Fibroblast of upper back skin (primary cell): ENCODE measurements at places on chromosomes 2 and 18.

DNA sequence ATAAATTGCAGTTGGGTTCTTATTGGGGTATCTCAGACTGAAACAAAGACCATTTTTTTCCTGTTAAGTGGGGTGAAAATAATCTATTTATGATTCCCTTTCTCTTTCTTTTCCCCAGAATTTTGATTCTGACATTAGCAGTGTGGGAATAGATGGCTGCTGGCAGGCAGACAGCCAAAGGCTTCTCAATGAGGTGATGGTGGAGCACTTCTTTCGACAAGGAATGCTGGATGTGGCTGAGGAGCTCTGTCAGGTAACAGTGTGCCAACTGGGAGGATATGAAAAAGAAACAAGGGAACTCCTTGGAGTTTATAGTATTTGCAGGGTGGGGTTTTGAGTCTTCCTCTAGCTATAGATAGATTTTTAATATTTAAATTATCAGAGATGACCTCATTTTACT is 31.7 kb downstream of the RMND5A start:
- DNase-seq, result no peak

DNA sequence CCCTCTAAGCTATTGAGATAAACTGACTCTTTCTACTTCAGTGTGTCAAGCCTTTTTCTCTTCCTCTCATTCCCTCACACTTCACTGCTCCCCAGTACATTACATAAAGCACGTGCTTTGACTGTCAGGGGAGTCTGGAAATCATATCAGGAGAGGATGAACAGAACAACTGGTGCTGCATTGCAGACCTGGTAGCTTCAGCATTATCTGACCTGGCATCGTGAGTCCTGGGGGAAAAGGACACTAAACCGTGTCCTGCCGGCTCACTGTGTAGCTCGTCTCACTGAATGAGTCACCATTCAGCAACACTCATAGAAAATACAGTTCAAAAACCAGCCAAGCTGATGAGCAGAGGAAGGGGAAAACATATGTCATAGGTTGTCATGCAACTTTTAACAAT is 108.5 kb upstream of the UNC80 start:
- DNase-seq, result peak; percentile 33

DNA sequence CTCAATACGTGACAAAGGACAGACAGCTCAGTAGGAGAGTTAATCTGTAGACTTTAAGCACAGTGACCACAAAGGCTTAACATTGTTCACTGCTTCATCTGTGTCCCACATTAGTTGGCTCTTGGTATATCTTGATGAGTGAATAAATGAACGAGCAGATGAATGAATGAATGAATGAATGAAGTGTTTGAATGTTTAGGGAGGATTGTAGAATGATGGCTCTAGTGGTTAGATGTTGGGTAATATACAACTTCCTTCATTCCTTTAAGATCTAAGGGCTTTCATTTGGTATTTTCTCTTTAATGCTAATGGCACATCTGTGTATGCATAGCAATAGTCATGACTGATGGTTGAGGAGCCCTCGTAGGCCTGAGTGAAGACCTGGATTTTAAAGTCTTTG is 40.5 kb downstream of the ZNF407 start:
- DNase-seq, result no peak

DNA sequence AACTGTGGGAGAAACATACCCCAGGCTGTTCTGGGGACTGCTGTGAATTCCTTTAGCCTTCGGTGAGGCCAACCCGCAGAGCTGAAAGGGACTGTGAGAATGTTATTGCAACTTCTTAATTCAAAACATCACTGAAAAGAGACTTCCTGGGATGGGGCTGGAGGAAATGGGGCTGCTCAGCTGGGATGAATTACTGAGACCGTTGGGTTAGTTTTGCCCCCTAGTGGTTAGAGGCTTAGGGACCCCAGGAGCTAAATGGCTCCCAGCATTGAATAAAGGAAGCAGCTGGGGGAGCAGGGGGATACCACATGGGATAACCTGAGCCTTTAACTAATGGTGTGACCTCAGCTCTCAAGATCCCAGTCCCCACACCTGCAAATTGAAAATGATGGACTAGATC is 941.1 kb upstream of the FANCL start:
- peak; percentile 76 for DNase-seq

DNA sequence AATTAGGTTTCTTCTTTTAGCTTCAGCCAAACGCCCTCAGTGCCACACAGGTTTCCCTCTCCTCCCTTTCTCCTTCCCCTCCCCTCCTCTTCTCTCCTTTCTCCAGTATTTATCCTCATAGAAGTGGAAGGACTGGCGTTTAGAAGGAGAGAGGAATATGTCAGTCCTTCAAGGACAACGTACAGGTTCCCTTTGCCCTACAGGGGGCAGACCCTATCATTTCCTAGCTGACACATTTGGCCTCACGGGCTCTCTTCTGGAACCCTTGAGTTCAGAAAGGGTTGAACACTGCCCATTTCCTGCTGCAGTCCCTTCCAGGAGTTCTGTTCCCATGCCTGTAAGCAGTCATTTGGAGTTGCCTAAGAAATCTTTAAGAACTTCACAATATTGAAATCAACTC is 46.1 kb downstream of the CDCA7 start:
- DNase-seq, result no peak

GRCh38 chr2:239803102-239803765 is 221.9 kb downstream of the NDUFA10 start:
- no peak for DNase-seq

DNA sequence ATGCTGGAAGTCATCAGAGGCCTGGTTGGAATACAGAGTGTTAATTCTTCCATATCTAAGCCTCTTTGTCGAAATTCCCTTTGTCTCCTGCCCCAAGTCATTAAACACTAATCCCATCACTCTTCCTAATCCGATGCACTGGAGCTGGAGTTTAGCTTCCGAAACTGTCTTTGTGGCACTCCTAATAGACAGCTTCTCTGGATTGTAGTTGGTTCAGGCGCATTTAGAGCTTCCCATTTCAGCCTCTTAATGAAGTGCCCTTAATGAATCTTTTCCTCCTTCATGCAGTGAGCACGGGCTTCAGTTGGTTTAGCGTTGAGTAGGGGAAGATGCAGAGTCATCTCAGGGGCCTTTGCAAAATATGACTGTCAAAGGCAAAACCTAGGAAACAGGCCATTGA is 72.2 kb upstream of the MEIS1 start:
- no peak for DNase-seq

DNA sequence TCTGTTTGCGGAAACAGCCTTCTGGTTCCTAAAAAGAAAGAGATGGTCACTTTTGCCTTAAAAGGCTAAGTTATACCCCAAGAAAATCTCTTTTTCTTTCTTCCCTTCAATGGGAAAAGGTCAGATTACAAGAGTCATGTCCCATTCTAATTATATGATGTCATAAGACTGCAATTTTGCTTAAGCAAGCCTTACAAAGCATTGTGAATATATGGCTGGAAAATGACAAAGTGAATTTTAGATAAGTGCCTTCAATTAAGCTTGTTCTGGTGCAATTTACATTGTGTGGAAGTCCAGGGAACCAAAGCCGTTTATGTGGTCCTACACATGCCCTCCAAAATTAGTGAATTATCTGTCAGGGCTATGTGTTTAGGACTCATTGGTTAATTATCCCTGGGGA is 7.6 kb upstream of the BMP10 start:
- peak; percentile 34 for DNase-seq

DNA sequence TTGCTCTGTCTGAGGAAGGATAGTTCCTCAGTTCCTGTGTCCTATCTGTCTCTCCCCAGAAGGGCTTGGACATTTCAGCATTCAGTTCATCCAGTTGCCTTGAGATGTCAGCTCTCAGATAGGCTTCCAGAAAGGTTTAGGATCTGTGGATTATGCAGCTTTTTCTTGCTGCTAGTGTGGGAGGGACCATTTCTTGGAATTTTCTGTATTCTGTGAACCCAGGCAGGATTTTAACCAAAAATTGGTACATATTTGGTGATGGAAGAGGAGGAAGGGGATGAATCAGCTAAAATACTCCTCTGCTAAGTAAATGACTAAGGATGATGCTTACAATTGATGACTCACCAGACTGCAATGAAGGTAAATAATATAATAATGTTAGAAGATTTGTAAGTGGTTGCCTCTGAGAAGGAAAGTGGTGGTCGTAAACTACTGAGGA is 58.6 kb upstream of the DOCK10 start:
- peak; percentile 98 for DNase-seq

- no peak for DNase-seq
Observed at GRCh38 chr2:156536534-156536933, 100.4 kb downstream of the GPD2 start.

GRCh38 chr18:76489081-76489480 is 6.0 kb downstream of the ZNF516 start:
- no peak for DNase-seq

DNA sequence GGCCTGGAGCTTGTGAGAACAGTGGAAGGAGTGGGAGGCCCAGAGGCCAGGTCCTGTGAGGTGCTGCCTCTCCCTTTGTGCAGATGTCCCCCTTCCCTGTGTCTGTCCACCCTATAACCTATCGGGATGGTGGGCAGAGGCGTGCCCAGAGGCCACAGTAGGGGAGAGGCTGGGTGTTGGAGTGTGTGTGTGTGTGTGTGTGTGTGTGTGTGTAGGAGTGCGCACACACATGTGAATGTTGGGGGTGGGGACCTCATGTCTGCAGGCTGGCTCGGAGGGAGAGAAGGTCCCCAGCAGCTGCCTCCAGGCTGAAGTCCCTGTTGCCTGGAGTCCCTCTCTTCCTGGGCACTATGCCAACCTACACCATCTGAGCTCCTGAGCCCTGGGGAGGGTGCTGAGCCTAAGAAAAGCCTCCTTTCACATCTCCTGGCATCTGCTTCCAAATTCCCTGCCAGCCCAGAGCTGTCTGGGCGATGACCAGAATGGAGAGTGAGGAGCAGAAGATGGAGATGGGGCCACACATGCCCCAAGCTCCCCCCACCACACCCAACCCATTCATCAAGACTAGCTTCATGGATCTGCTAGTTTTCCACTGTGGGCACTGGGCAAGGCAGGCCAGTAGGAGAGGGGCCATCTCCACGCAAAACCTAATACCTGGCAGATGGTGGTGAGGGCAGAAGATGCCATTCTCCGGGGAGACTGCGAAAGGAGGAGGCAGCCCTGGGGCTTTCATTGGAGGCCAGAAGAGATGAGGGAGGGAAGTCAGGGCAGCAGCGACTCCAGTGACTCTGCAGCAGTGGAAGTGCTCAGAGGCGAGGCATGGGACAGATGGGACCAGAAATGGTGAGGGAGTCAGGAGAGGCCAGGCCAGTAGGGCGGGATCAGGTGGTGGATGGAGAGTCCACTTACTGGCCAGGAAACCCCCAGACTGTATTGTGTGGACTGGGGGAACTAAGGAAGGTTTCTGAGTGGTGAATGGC is 20.3 kb downstream of the KCNK3 start:
- DNase-seq, result no peak

DNA sequence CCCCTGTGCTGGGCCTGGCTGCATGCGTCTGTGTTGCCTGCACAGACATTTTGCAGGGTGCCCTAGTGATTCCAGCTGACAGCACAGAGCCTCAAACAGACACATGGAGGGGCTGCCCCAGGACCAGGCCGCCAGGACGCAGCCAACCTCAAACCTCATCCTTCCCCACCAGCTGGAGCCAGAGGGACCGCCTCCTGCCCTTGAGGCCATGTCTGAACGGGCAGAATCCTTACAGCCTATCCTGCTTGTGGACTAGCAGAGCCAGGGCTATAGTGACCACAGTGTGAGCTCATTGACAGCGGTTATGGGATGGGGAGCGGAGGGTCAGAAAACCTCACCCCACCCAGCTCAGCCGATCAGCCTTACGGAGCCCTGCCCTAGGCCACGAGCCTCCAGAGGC is 22.4 kb downstream of the ODC1 start:
- DNase-seq, result no peak

GRCh38 chr2:177631680-177632079 is 239.1 kb downstream of the AGPS start:
- no peak for DNase-seq

GRCh38 chr18:74334242-74334893 is 18.7 kb downstream of the C18orf63 start:
- no peak for DNase-seq

GRCh38 chr2:98524168-98524567 is 79.5 kb downstream of the INPP4A start:
- DNase-seq, result peak; percentile 29

DNA sequence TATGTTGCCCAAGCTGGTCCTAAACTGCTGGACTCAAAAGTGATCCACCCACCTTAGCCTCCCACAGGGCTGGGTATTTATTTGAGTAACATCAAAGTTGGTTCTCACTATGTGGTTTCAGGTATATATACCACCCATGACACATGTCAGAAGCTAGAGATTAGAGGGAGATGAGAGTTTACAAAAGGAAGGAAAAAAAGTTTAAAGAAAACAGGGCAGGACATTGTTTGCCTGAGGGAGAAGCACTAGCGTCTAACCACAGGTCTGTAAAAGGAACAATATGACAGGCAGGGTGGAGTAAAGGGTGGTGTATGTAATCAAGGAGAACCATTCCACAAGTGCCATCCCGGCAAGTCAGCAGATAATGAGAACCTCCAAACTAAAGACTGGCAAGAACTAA is 8.5 kb downstream of the CEP76 start:
- DNase-seq, result no peak

DNA sequence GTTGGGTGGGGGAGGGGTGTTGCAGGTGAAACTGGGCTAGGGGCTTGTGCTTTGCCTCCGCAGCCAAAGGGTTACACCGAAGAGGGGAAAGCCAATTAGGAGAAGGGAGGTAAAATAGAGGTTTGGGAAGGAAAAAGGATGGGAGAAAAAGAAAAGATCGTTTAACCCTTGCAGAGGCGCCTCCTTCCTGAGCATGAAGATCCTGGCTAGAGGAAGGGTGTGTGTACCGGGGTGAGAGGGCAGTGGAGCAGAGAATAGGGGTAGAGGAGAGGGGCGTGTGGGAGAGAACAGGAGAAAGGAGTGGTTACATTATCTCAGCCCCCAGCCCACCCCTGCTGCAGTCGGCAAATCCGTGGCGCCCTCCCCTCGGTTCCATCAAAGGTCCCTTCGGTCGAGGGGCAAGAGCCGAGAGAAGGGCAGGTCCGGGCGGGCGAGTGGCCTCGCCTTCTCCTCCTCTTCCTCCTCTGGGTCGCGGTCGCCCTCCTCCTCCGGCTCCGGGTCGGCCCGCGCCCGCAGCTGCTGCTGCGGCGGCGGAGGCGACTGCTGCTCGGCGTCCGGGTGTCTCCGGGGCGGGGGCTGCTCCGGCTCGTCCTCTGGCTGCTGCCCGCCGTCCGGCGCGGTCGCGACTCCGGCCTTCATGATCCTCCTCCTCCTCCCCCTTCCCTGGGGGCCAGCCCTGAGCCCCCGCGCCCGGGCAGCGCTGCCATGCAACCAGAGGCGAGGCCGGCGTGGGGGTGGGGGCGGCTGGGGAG is 1.1 kb downstream of the MARCHF4 start:
- DNase-seq, result no peak

DNA sequence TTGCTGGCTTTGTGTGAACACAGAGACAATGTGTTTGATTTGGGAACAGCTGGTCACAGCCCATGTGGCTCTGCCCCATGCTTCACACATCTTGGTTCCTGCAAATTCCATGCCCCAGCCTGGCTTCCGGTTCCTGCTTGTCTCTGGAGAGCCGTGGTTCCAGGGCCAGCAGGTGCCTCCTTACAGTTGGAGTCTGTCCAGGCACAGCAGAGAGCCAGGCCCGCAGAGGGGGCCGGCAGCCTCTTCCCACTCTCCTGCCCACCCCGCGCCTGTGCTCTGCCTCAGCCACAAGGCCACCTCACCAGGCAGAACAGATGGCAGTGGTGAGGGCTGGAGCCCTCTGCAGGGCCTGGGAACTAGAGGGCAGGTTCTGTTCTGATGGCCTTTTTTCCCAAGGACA is 81.5 kb downstream of the LDLRAD4 start:
- no peak for DNase-seq
